Left ventricle myocardium superior (tissue), 1 donor: ENCODE measurements at places on chromosomes 11 and 22. TPM values are rescaled to one million over a fixed set of nuclear protein-coding genes. Genes with fewer than 3 reads are reported as not detected.

- no peak for DNase-seq
These were observed 572.5 kb upstream of the ISX start for GRCh38 chr22:34493486-34493885.

The HMOX1 gene
- 3.8 TPM for total RNA-seq

GRCh38 chr11:116403794-116404461 lies 368.9 kb downstream of the BUD13 start:
- DNase-seq: no peak

DNA sequence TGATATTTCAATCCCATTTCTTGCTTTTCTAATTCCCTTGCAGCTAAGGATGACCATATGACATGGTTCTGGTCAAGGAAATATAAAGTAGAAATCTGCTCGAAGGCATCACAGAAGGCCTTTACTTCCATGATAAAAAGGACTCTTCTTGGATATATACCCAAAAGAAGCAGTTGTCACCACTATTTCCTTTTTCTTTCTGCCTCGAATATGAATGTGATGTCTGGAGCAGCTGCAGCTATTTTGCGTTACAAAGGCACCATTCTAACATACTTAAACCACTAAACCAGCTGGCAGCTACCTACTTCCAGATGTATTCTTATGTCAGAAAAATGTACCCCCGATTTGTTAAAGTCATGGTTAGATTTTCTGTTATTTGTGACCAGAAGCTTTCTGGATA lies 18.9 kb downstream of the EXPH5 start:
- no peak for DNase-seq

DNA sequence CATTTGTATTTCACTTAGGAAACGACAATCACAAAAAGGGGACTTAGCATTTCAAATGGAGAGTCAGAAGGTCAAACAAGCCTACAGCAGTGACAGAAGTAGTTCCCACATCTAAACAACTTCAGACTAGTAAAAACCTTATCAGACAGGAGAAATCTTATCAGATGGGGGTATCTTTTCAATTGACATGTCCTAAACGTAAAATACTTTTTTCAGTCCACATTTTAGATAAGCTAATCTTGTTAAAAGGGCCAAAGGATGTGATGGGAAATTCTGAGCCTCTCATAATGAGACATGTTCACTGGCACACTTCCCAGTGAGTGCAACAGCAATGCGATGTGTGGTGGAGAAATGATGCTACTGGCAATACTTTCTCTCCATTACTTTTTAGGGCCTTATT lies 2.4 kb downstream of the MAPK1 start:
- DNase-seq: no peak

DNA sequence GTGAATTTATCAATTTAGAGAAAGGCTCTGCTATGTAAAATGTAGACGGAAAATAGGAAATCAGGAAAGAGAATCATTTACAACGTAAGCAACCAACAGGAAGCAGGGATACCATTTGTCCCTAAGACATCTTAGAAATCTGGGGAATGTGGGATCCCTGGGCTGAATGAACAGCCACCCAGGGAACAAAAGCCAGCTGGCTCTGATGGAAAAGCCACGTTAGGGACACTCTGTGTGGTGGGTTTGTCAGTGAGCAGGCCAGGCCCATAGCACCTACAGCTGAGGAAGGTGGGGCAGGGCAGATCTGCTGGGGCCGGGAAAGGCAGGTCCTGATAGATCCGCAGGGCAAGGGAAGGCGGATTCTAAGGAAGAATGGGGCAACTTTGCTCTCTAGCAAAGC lies 87.1 kb upstream of the CSNK2A3 start:
- no peak for DNase-seq

GRCh38 chr22:32985899-32986765 lies 72.0 kb downstream of the SYN3 start:
- peak; percentile 48 for DNase-seq

The CRYBB2 gene
- not detected for total RNA-seq

The BCR gene
- 25.0 TPM for total RNA-seq

The AIFM3 gene
- 0.52 TPM for total RNA-seq

GRCh38 chr11:120869516-120870011 lies 154.3 kb upstream of the TBCEL start:
- DNase-seq: no peak

- DNase-seq: no peak
These were observed 603.0 kb upstream of the CADM1 start for GRCh38 chr11:116107229-116107628.

The APOL3 gene
- 29.5 TPM for total RNA-seq

DNA sequence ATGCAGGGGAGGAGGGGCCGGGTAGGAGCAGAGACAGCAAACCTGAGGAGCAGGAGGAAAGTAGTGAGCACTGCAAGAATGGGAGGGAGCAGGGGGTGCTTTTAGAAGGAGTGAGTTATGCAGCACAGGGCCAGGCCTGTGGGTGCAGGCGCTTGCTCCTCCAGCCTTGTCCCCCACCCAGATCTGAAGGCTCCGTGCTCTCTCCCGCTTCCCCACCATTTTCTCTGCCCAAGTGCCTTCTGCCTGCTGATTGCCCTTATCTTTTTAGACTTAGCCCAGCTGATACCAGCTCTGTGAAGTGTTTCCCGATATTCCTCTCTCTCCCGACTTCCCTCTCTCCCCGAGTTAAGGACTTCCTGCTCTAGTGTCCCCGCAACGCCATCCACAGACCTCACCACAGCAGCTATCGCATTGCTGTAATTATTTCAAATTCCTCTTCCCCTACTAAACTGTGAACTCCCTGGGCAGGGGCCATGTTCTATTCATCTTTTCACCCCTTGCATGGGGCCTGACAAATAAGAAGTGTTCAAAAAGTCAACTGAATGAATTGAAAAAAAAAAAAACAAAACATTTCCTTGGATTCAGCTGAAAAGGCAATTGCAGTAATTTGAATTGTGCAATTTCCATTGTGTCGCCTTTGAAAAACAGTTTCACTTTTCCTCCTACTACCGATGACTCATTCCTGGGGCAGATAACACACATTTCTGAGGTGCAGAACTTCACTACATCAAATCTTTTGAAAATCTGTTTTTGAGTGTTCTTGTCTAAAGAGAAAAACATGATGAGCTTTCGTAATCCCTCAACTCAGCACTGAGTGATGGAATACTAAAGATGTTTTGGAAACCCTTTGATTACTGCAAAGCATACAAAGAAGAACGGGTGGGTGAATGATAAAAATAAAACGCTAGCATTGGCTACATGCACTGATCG lies 69.7 kb upstream of the BMAL1 start:
- DNase-seq: peak; percentile 35

GRCh38 chr11:66866511-66866986 lies 9.7 kb downstream of the LRFN4 start:
- DNase-seq: no peak

The SLC35F2 gene
- total RNA-seq: 0.52 TPM

The DMC1 gene
- total RNA-seq: 0.20 TPM

The TOM1 gene
- total RNA-seq: 78.6 TPM

- peak; percentile 48 for DNase-seq
These were observed 1.8 kb downstream of the ADSL start for GRCh38 chr22:40348025-40348658.

DNA sequence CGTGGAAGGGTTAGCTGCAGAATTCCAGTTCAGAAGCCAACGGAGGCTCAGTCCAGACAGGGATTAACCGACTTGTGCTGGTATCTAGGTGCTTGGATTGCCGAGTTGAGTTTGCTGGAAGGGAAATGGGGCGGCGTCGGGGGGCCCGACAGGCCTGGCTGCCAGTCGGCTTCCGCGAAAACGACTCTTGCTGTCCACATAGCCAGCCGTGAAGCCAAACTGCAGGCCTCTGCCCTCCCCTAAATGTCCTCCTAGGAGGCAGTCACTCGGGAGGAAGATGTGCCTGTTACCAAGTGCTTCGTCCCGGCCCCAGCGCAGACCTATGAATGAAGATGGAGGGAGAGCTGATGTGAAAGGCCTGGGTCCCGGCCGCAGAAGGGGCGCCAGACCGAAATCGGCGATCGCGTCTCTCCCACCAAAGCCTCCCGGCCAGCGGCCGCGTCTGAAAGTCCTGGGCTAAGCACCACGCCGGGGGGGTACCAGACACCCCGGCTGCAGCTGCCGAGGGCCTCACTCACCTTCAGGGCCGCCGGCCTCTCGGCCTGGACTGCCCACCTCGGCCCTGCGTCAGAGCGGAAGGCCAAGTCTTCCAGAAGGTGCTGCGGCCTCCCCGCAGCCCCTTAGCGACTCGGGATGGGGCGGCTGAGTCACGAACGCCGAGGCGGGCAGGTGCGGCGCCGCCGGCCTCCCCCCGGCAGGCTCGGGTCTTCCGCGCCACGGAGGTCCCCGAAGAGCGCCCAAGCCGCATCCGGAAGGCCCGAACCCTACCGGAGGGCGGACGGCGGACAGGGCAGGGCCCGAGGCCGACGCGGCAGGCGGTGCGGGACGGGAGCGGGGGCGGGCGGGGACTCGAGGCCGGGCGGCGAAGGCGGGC lies 7.5 kb downstream of the DPAGT1 start:
- peak; percentile 58 for DNase-seq

DNA sequence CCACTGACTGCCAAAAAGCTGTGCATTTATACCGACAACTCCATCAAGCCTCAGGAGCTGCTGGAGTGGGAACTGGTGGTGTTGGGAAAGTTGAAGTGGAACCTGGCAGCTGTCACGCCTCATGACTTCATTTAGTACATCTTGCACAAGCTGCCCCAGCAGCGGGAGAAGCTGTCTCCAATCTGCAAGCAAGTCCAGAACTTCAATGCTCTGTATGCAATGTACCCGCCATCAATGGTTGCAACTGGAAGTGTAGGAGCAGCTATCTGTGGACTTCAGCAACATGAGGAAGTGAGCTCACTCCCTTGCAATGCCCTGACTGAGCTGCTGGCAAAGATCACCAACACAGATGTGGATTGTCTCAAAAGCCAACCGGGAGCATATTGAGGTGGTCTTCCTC lies at the start of gene SLC22A25:
TSS of gene SLC22A25 (minus strand) at position 67 of the 400 bp plus-strand sequence. CDS start 13,947 bp downstream, outside the sequence.
- no peak for DNase-seq

The BEST1 gene
- 1.1 TPM for total RNA-seq

The ATG2A gene
- 13.0 TPM for total RNA-seq

DNA sequence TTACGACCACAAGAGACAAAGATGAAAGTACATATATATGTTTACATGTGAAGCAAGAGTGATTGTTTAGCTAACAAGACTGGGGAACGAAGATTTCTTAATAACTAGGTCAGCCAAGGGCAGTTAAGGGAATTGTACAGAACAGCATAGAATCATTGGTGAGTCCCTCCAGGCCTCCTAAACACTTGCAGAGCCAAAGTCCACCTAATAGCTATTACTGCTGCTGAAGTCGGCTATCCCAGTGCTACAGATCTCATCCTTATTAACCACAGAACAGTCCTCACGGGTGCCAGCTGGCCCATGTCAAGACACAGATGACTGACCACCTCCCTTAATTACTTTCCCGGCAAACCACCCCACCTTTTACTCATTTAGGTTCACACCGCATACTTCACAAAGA lies 68.5 kb upstream of the OPCML start:
- DNase-seq: no peak
